ENCODE measurements at places on chromosomes 7 and 10.
A peak's percentile ranks its signal among the peaks of the same experiment; 100 is the strongest.

DNA sequence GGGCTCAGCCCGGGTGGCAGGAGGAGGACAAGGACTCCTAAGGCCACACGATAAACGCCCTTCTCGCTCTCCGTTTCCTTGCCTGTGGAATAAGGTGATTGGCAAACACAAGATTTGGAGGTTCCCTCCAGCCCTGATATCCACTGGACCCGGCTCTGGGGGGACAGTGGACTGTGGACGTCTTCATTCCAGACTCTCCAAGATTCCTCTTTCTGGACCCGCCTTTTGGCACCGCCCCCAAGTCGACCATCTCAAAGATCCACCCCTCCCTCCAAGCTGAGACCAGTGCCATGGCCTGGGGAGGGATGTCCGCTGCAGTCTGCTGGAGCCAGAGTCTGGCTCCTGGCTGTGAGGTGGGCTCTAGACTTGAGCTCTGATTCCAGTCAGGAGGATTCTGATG, 23.6 kb downstream of the ZNF783 start:
- DNase-seq, result peak; percentile 10

DNA sequence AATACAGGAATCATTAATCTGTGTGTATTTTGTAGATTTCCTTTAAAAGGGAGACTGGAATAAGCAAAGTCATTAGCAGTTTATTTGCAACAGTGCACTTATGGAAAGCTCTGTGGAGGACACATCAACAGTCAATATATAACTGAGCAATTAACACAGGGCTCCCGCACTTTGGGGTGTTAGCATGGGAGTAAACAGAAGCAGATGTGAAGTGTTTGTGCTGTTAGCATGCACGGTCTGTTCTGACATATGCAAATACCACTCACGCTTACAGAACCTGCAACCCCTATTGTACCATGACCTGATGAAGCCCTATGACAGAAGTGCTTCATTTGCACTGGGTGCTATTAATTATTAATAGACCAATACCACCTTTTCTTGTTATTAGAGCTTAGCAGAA, 118.9 kb downstream of the PPP1R3A start:
- DNase-seq, result no peak

- no peak for DNase-seq
Measured at GRCh38 chr10:100683545-100684300, 61.7 kb upstream of the PAX2 start.

DNA sequence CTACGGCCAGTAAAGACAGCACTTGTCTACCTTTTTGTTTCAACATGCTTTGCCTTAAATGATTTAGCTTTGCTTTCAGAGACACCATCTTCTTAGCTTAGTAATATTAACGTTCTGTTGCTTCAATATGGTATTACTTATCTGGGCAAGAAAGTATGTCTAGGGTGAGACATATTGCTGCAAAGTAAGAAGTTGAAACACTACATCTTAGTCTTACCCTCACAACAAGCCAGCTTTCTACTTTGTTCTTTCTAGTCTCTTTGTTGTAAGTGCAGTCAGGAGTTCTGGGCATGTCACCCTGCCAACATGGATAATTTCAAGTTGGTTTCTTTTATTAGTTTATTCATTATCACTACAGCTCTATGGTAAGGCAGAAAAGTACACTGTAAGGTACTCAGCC, 122.7 kb upstream of the DNAJB12 start:
- no peak for DNase-seq

GRCh38 chr7:44846816-44847508, 925 bp downstream of the H2AZ2 start:
- no peak for DNase-seq

GRCh38 chr7:65744406-65744805, 128.5 kb upstream of the VKORC1L1 start:
- no peak for DNase-seq

DNA sequence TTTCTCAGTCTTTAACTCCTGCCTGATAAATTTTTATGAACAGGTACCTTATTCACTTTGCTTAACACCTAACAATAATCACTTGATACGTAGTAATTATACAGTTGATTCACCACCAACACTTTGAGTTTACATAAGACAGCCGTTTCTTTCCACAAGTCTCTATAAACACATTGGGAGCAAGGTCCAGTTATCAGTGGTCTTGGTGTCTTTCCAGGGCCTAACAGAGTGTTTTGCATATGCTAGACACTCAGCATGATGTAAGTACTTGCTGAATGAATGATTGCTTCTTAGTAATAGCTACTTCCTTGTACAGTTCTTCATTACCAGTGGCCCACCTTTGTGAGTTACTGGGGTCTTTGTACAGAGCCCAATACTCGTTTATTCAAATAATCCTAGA, 6.4 kb downstream of the CLDN12 start:
- no peak for DNase-seq

DNA sequence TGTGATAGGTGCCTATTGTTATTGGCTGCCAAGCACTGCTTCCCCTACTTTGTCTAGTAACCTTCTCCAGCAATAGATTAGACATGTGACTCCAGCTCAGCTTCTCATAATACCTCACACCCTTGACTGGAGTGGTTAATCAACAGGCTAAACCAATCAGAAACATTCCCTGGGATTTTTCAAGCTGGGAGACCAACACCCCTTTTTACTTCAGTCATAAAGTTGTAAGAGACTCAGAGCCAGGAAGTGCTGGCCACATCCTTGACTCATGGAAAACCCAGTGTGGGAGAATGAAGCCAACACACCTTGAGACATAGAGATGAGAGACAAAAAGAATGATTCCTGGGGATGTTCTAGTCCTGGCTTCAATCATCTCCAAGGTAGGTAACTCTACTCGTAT, 62.6 kb upstream of the HECTD2 start:
- no peak for DNase-seq

DNA sequence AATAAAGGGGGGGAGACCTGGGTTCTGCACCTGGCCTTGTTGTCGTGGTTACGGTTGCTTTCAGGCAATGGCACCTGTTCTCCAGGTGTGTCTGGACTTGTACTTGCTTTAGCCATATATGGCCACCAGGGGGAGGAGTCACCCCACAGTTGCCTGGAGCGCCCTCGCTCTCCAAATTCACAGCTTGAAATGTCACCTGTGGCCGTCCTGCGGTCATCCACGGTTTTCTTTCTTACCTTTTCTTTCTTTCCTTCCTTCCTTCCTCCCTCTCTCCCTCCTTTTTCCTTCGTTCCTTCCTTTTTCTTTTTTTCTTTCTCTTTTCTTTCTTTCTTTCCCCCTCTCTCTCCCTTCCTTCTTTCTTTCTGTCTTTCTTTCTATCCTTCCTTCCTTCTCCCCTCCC, 157.2 kb upstream of the ZNF92 start:
- DNase-seq, result no peak

GRCh38 chr10:113609704-113610108, 54.1 kb downstream of the NRAP start:
- no peak for DNase-seq

DNA sequence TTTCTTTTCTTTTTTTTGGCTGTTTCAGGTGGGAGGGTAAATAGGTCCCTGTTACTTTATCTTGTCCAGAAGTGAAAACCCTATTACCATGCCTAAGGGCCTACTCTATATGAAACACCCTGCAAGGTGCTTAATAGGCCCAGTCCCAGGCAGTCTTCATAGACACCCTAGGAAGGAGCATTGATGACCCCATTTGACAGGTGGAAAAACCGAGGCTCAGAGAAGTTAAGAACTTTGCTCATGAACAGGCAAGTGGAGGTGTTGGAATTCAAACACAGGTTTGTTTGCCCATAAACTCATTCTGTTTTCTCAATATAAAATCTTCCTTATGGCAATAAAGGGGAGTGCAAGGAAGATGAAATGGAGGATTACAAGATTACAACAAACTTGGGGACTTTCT, 115.8 kb downstream of the ARHGAP22 start:
- no peak for DNase-seq

GRCh38 chr7:13077466-13077865, 390.0 kb downstream of the ARL4A start:
- DNase-seq, result no peak

DNA sequence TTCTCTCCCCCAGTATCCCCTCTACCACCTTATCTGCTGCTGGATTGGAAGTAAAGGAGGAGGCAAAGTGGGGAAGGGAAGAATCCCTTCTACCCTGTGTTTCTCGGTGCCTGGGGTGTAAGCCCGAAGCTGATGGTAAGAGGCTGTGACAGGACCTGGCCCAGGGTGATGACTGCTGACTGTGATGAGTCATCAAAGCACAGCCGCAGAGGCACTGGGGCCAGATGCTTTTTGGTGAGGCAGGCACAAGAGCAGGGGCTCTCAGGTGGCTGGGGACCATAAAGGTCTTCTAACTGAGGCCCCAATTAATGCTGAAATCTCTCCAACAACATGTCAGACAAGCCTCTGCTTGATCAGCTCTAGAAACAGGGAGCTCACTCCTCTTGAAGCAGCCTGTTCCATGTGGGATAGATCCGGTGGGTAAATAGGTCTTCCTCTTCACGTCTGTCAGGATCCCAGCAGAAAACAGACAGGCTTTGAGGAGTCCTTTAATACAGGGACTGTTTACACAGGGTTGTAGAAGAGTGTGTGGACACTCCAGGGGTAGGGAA, 86.1 kb upstream of the PCBD1 start:
- DNase-seq, result no peak

DNA sequence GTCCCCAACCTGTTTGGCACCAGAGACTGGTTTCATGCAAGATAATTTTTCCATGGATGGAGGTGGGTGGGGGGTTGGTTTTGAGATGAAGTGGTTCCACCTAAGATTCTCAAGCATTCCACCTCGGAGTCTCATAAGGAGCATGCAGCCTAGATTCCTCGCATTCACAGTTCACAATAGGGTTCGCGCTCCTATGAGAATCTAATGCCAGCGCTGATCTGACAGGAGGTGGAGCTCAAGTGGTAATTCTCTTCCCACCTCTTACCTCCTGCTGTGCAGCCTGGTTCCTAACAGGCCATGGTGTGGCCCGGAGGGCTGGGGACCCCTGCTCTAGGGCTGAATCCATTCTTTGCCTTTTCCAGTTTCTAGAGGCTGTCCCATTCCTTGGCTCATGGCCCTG, 19.1 kb upstream of the CDK1 start:
- no peak for DNase-seq

DNA sequence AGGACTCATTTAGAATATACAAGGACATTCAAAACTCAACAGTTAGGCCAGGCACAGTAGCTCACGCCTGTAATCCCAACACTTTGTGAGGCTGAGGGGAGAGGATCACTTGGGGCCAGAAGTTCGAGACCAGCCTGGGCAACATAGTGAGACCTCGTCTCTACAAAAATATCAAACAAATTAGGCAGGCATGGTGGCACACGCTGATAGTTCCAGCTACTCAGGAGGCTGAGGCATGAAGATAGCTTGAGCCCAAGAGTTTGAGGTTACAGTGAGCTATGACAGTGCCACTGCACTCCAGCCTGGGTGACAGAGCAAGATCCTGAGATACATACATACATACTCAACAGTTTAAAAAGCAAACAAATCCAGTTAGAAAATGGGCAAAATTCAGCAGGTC, 44.9 kb downstream of the GNA12 start:
- DNase-seq, result no peak

- no peak for DNase-seq
Measured at GRCh38 chr7:45580053-45580872, 6.1 kb downstream of the ADCY1 start.

DNA sequence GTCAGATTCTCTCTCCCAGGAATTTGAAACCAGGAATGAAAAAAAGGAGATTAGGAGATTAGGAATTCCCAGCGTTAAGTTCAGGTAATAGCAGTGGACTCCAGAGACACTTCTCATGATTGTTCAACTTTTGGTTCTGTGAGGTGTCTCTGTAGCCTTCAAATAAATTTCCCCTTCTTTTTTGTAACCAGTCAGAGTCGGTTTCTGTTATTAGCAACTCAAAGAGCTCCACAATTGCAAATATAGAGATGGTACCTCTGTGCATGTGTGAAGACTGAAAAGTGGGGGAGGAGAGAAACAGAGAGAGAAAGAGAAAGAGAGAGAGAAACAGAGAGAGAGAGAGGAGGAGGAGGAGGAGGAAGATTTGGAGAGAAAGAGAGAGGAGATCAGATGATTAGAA, 112.8 kb upstream of the STEAP1B start:
- no peak for DNase-seq

DNA sequence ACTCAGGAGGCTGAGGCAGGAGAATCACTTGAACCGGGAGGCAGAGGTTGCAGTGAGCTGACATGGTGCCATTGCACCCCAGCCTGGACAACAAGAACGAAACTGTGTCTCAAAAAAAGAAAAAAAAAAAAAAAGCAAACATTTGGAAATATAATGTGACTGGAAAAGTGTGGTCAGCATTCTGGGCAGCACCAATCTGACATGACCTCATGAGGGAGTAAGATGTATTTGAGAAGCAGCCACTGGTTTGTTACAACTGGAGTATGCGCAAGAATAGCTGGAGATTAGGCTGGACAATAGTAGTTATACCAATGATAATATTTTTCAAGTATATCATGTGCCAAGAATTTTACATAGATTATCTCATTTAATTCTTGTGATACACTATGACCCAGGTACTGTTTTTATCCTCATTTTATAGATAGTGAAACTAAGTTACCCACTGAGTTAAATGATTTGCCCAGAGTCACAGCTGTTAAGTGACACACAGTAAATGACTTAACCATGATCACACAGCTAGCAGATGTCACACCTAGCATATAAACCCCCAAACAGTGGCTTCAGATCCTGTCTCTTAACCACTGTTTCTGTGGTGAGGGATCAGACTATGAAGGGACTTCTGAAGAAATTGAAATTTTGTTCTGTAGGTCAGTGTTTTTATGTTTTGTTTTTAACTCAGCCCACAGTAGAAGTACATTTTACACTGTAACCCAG, 11.1 kb downstream of the MCU start:
- DNase-seq, result no peak

DNA sequence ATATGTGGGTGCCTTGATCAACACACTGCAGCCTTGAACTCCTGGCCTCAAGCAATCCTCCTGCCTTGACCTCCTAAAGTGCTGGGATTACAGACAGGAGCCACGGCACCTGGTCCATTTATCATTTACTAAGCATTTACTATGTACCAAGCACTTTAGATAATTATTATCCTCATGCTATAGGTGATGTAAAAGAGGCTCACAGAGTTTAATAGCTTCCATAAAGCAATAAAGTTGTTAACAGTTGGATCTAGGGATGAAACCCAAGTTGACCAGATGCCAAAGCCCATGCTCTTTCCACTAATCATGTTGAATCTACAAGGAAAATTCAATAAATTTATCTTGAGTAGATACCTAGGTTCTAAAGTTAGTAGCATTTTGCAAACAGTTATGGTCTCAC, 5.0 kb downstream of the NAPEPLD start:
- no peak for DNase-seq

DNA sequence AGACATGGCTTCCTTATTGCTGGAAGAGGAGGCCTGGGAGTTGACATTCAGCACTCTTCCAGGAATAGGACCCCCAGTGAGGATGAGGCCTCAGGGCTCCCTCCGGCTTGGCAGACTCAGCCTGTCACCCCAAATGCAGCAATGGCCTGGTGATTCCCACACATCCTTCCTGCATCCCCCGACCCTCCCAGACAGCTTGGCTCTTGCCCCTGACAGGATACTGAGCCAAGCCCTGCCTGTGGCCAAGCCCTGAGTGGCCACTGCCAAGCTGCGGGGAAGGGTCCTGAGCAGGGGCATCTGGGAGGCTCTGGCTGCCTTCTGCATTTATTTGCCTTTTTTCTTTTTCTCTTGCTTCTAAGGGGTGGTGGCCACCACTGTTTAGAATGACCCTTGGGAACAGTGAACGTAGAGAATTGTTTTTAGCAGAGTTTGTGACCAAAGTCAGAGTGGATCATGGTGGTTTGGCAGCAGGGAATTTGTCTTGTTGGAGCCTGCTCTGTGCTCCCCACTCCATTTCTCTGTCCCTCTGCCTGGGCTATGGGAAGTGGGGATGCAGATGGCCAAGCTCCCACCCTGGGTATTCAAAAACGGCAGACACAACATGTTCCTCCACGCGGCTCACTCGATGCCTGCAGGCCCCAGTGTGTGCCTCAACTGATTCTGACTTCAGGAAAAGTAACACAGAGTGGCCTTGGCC, 4.3 kb downstream of the PGAM2 start:
- DNase-seq, result no peak
